ENCODE measurements at places on chromosomes 4 and X. TPM values are rescaled to one million over a fixed set of nuclear protein-coding genes. Genes with fewer than 3 reads are reported as not detected.

Gene FAM3A
- total RNA-seq: 117 TPM

Gene CT45A3
- total RNA-seq: not detected

Gene ARMCX4
- 19.3 TPM for total RNA-seq

Gene NUDT10
- not detected for total RNA-seq

Gene AR
- 1.2 TPM for total RNA-seq

Gene PALLD
- 68.0 TPM for total RNA-seq

Gene FRG2
- not detected for total RNA-seq

DNA sequence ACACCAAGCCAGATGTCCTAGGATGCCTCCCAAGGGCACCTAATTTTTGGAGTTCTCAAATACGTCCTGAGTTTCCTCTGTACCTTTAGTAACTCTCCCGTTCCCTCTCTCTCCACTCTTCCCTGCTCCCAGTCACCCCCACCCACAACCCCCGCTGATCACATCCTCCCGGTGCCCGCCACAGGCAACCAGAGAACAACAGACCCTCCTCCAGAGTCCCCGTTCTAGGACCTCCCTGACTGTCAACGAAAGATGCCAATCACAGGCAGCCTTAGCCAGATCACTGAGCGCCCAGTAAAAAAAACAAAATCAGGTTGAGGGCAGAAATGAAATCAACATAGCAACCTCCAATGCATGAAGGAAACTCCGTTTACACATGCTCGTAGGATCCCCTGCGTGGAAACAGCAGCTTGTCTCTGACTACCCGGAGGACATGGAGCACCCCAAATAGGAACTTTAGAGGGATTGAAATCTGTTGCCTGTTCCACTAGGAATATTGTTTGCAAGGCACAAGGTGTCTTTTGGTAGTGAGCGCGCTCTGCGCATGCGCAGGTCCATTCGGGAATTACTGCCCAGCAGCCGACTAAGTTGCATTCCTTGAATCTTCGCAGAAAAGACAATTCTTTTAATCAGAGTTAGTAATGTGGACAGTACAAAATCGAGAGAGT is at the start of gene GABRB1:
Gene GABRB1 (plus strand): TSS at position 557 of the 668 bp plus-strand sequence.
- DNase-seq: peak; percentile 60

DNA sequence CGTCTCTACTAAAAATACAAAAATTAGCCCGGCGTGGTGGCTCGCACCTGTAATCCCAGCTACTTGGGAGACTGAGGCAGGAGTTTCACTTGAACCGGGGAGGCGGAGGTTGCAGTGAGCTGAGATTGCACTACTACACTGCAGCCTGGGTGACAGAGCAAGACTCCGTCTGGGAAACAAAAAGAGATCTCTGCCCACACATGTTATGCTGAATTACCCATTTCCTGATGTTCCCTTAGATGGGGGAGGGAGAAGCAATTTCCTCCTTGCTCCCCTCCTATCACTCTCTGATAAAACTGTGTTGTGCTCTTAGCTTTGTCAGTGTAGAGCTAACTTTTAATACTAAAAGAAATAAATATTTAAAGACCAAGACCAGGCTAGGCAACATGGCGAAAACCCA is 102.5 kb downstream of the LARP7 start:
- no peak for DNase-seq

DNA sequence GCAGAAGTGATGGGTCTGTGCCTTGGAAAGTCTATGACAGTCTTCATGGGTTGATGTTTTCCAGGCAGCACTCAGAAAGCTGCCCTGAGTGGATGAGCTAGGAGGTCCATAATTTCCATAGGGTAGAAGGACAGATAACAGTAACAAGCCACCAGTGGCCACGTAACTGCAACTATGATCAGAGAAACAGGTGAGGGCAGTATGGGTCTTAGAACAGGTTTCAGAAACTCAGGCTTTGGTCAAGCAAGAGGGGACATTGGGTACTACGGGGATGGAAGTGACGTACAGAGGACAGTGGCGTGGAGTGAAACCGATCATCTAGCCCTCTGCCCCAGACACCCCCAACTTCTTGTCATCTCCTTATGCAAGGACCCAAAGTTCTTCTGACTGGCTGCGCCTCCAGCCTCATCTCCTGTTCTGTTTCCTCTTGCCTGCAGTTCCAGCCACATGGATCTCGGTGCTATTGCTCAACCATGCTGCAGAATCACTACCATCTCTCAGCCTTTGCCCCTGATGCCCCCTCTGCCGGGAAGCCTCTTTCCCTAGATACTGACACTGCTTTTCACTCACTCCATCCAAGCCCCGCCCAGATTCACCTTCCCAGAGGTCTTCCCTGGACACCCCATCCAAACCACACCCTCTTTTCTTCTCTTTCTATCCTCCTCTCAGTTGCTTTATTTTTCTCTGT is 123.4 kb downstream of the MFAP3L start:
- DNase-seq: no peak

GRCh38 chr4:184320631-184321030 is 103.0 kb upstream of the ENPP6 start:
- DNase-seq: no peak

GRCh38 chr4:2624782-2625530 is 88.5 kb downstream of the FAM193A start:
- peak; percentile 30 for DNase-seq

DNA sequence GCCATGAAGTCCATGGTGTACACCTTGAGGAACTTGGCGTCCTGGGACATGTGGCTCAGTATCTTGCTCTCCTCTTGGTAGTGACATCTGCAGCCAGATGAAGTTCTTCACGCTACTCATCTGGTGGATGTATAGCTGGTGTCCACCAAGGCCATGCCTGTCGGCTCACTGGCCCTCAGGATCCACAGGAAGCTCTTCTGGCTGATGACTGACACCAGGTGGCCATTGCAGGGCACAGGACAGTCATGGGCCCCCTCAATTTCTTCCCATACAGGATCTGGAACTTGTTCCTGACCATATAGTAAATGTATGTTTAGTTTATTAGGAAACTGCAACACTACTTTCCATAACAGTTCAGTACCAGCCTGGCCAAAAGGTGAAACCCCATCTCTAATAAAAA is 10.3 kb upstream of the CLCN5 start:
- no peak for DNase-seq

All from Peyer's patch (tissue), 4 donors.